ENCODE measurements at places on chromosomes 7 and 10. TPM values are rescaled to one million over a fixed set of nuclear protein-coding genes. Genes with fewer than 3 reads are reported as not detected.

Gene AGBL3
- total RNA-seq, result 6.4 TPM

Gene GRM3
- total RNA-seq, result 0.03 TPM

Gene CALHM1
- total RNA-seq, result not detected

Gene SEC31B
- total RNA-seq, result 2.3 TPM

Gene KIF11
- total RNA-seq, result 7.9 TPM

Gene TEX47
- not detected for total RNA-seq

Gene FXYD4
- total RNA-seq, result not detected

Gene FEZF1
- total RNA-seq, result not detected

Gene TMEM225B
- total RNA-seq, result 0.24 TPM

Gene HK1
- total RNA-seq, result 31.1 TPM

Gene AS3MT
- 9.1 TPM for total RNA-seq

Gene SPDYE8
- 0.07 TPM for total RNA-seq

Gene OR2A5
- total RNA-seq, result 0.44 TPM

Gene PPP1R3C
- 65.7 TPM for total RNA-seq
